ENCODE measurements at places on chromosomes 3 and 15.

- DNase-seq, result no peak
Observed at GRCh38 chr15:78930577-78931388, 14.1 kb downstream of the CTSH start.

DNA sequence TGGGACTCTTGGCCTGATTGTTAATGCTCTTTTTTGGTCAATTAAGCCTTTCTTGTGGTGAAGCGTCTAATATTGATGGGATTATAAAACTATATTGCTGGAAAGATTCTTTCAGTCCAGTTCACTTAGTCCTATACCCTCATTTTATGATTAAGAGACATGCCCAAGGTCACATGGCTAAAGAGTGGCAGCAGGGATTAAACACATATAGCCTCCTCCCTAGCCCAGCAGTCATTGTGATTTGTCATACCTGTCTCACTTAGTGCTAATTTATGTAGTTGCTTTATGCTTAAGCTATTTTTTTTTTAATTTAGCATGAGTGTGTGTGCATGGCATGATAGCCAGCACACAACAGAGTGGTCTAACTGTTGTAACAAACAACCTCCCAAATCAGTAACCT lies 9.5 kb downstream of the PARP14 start:
- no peak for DNase-seq

- no peak for DNase-seq
Observed at GRCh38 chr3:154143873-154144272, 22.7 kb downstream of the ARHGEF26 start.

DNA sequence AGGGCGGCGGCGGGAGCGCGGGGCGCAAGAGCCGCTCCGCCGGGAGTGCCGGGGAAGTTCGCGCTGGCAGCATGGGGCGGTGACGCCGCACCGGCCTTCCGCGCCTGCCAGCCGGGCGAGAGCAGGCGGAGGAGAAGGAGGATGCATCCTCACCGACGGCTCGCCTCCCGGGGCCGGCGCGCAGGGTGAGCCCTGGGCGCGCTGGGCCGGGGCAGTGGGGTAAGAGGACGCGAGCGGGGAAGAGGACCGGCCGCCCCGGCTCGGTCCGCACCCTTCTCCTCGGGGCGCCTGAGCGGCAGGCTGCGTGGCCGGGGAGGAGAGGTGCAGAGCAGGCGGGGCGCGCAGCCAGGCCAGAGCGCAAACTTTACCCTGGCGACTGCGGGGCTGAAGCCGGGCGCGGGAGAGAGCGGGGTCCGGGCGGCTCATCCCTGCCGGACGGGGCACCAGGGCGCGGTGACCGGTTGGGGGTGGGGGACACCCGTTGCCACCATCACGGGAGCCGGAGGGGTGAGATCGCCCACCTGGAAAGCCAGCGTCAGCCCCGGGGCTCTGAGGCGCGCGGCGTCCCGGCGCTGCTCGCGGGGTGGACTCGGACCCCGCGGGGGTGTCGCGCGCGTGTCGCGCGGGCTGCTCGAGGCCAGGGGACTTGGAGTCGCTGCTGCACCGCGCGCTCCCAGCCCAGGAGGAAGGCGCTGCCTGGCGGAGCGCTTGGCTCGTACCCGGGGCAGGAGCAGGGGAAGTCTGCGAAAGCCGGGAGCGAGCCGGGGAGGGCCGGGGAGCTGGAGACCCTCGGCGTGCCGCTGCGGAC lies 542 bp downstream of the GABRA5 start:
- DNase-seq, result no peak

DNA sequence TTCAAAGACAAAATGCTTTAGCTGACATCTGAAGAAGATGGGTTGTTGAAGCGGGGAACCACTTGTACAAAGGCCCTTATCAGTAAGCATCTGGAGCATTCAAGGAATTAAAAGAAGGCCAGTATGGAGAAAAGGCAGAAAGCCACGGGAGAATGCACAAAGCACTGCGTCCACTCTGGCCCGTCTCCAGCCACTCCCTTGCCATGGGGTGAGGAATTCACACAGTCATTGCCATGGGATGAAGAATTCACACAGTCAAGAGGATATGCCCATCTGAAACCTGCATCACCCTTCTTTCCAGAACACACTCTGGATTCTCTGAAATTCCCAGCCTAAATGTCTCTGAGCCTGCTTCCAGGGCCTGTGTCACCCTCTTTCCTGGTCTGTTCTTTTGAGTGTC lies 26.7 kb upstream of the STAG1 start:
- DNase-seq, result no peak

DNA sequence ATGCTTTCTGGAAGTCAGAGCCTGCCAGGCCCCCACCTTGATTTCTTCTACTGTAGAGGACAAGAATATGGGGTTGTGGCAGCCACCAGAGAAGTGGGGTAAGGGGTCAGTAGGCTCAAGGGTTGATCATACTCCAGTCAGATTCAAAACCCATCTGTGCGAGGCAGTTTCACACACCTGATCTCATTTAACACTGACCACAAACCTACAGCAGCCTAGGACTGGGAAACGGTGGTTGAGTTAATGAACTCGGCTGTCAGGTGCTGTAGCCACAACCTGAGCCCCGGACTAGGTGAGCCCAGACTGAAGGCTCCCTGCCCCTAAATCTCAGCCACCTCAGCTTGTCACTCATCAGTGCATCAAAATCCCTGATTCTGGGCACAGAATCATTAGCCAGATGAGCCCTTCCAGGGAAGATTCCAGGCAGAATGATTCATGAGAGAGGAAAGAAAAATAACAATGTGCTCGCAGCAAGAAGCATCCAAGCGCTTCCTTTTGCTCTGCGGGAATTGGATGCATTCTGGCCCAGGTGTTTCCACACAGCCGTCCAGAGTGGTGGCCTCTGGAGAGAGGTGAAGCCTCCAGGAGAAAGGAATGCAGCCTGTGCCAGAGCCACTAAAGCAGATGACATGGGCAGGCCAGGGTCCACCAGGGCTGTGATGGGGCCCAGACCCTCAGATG lies 102.1 kb downstream of the SRGAP3 start:
- DNase-seq, result no peak

- DNase-seq, result no peak
Observed at GRCh38 chr3:160638184-160638583, 38.8 kb upstream of the ARL14 start.

DNA sequence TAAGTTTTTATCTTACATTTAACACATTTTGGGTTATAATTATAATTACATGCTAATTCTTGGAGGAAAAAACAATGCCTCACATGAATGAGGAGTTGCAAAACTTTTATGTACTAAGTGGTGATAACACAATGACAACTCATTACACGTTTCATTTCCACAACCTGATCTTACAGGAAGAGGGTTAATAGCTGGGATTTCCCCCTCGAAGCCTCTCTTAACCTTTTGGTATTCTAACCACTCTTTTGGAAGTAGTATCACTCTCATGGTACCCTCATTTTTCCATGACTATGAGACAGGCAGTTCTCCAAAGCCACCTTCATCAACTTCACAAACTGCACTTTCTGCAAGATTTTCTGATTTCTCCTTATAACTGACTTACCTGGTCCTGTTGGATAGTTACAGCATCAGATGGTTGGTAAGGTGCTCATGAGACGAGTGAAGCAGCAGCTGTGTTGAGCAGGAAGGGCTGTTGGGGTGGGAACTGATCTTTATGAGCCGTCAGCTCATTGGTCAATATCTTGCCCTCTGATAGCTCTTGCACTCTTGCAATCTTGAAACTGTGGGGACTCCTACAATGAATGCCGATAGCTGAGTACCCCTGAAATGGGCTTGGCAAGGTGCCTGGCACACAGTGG lies 41.6 kb downstream of the ACAN start:
- no peak for DNase-seq

GRCh38 chr3:58102976-58103451 lies 94.8 kb downstream of the FLNB start:
- no peak for DNase-seq

GRCh38 chr3:33278163-33278562 lies 921 bp downstream of the FBXL2 start:
- peak; percentile 2 for DNase-seq

DNA sequence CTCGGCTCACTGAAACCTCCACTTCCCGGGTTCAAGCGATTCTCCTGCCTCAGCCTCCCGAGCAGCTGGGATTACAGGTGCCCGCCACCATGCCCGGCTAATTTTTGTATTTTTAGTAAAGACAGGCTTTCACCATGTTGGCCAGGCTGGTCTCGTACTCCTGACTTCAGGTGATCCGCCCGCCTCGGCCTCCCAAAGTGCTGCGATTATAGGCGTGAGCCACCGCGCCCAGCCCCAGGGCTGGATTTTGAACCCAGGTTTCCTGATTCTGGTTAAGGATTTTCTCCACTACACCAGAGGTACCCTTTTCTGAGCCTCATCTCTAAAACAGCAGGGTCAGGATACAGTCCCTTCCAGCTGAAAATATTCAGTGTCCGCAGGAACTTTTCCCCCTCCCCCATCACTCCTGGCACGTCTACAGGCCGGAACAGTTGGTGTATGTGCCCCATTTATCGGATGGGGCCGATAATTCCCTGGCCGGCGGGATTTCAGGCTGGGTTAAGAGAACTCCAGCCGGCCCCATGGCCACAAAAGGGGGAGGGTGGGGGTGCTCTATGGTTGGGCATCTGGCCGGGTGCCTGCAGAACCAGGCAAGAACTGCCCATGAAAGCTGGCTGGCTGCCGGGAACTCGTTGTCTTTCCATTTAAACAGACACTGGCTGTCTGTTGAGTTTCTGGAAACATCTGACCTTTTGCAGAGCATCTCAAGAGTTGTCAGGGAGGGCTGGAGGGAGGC lies 26.8 kb upstream of the SEMA4B start:
- no peak for DNase-seq
